ENCODE measurements at places on chromosomes 11 and 22.

DNA sequence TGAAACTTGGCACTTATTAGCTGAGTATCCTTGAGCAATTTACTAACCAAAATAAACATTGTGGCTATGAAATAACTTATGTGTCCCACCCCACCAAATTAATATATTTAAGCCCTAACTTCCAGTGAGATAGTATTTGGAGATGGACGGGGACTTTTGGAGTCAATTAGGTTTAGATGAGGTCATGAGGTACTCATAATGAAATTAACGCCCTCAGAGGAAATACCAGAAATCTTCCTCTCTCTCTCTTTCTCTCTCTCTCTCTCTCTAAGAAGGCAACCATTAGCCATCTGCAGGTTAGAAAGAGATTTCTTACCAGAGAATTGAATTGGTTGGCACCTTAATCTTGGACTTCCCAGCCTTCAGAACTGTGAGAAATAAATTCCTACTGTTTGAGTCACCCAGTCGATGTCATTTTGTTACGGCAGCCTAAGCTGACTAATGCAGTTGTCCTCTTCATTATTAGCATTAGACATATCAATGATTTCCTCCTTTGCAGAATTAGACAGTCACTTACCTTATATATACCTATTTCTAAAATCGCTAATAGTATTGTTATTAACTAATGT is 1284.0 kb downstream of the FAM181B start:
- H3K27ac ChIP-seq: no peak overlapping the region
- H3K36me3 ChIP-seq: no peaks in the 10 kb centered on the region
- H3K27me3 ChIP-seq: no peaks in the 10 kb centered on the region
- DNase-seq: no peak
- no peaks in the 10 kb centered on the region for H3K4me1 ChIP-seq
- no peak overlapping the region for H3K4me3 ChIP-seq

GRCh38 chr11:71568704-71569349 is 3.5 kb downstream of the KRTAP5-10 start:
- H3K27ac ChIP-seq: no peak overlapping the region
- H3K36me3 ChIP-seq: no peaks in the 10 kb centered on the region
- peaks cover 91% of the 10 kb centered on the region for H3K27me3 ChIP-seq
- H3K4me3 ChIP-seq: no peak overlapping the region
- peaks cover 8% of the 10 kb centered on the region for H3K4me1 ChIP-seq
- DNase-seq: no peak

GRCh38 chr11:104705490-104706190 is 192.6 kb downstream of the CASP12 start:
- no peaks in the 10 kb centered on the region for H3K27me3 ChIP-seq
- peak overlapping the region; percentile 55 for H3K27ac ChIP-seq
- no peaks in the 10 kb centered on the region for H3K36me3 ChIP-seq

DNA sequence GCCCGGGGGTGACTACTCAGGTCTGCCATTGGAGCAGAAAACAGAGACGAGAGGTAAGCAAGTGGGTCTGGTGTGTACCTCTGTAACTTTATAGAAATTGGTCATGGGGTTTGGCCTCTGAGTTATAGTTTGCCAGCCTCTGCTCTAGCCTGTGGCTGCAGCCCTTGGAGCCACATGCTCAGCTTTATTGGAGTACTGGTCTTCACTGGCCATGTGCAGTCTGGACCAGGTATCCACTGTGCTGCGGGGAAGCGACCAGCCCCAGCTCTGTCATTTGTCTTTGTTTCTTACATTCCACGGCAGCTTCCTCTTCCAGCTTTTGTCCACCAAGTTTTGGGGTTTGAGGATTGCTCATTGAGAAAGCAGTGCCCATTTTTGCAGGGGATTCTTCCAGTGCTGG is 453.4 kb downstream of the TBC1D22A start:
- no peaks in the 10 kb centered on the region for H3K36me3 ChIP-seq
- H3K4me3 ChIP-seq: no peak overlapping the region
- H3K4me1 ChIP-seq: no peaks in the 10 kb centered on the region

DNA sequence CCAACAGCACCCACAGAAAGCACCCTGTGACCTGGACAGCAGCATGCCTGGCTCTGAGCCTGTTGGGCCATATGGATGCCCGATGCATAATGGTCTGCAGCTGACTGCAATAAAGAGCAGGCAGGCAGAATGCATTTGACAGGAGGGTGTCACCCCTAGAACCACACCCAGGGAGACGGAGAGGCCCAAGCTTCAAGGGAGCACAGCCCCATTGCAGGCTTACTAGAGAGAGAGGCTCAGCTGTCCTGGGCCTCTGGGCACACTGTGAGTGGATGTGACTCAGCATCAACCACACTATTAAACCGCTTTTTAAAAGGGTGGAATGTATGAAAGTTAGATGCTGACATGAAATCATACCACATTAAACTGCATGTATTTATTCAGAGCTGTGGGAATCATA is 365.3 kb downstream of the CTTN start:
- DNase-seq: no peak
- peaks cover 17% of the 10 kb centered on the region for H3K36me3 ChIP-seq
- peaks cover 12% of the 10 kb centered on the region for H3K4me1 ChIP-seq
- no peak overlapping the region for H3K4me3 ChIP-seq
- no peaks in the 10 kb centered on the region for H3K27me3 ChIP-seq

DNA sequence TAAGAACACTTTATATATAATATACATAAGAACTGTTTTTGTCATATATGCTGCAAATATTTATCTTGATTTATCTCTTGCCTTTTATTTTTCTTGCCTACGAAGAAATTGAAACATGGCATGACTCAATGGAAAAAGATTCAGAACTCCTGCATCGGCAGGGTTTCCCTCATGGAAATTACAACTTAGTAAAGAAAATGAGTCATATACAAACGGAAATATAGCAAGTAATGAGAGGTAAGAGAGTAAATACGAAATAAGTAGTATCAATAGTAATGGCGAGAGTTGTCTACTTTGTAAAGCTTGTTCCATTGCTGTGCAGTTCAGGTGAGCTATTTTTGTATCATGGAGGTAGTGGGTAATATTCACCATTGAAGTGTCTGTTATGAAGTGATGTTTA is 350.4 kb downstream of the DDX10 start:
- H3K36me3 ChIP-seq: no peaks in the 10 kb centered on the region
- DNase-seq: no peak
- no peaks in the 10 kb centered on the region for H3K4me1 ChIP-seq
- no peak overlapping the region for H3K4me3 ChIP-seq

GRCh38 chr11:116224154-116224888 is 548.5 kb downstream of the BUD13 start:
- H3K4me3 ChIP-seq: no peak overlapping the region
- DNase-seq: peak; percentile 44
- no peak overlapping the region for H3K27ac ChIP-seq
- peaks cover 68% of the 10 kb centered on the region for H3K27me3 ChIP-seq

DNA sequence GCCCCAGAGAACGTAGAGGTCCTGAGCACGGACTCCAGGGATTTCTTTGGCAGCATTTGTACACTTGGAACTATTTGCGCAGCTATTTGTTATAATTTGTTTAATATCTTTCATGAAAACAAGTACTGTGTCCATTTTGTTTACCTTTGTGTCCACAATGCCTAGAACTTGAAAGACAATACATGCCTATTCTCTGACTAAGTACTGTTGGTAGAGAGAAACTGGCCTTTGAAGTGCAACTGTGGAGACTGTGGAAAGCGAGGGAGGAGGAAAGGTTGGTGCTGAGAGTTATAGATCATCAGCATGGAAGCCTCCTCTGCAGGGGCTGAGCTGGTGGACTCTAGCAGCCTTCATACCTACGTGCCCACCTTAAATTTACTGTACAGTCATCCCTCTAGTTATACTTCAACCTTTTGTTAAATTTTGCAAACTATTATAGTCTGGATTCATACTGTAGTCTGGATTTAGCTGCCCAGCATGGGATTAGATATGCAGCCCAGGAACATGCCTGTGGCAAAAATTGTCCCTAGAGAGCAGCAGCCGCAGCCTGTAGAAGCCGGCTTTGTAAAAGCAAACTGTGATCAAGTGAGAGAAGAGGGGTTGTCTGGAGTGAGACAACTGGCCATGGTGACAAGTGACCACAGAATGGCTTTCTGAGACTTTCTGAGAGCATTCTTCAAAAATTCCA is 24.2 kb upstream of the YAP1 start:
- H3K4me1 ChIP-seq: no peaks in the 10 kb centered on the region
- no peak for DNase-seq
- no peaks in the 10 kb centered on the region for H3K27me3 ChIP-seq
- H3K27ac ChIP-seq: no peak overlapping the region

GRCh38 chr11:45354976-45355705 is 69.0 kb upstream of the SYT13 start:
- no peaks in the 10 kb centered on the region for H3K4me1 ChIP-seq
- H3K27ac ChIP-seq: no peak overlapping the region
- H3K36me3 ChIP-seq: no peaks in the 10 kb centered on the region
- peak overlapping the region; percentile 5 for H3K4me3 ChIP-seq

DNA sequence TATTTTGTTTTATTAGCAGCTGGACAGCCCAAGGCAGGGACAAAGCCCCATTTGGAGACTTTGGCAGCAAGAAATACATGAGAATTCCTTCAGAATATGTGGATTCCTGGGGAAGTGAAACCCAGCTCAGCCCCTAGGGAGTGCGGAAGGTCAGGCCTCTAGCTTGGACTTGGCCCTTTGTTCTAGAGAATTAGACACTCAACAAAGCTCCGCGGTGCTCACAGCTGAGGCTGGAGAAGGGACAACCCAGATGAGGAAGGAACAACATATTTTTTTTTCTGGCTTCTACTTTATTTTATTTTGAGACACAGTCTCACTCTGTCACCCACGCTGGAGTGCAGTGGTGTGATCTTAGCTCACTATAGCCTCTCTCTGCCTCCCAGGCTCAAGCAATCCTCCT is 44.7 kb upstream of the SEPTIN5 start:
- no peaks in the 10 kb centered on the region for H3K4me1 ChIP-seq
- no peaks in the 10 kb centered on the region for H3K36me3 ChIP-seq
- H3K27ac ChIP-seq: no peak overlapping the region
- no peak overlapping the region for H3K4me3 ChIP-seq
- no peak for DNase-seq
- peaks cover 69% of the 10 kb centered on the region for H3K27me3 ChIP-seq

GRCh38 chr11:123517559-123518364 is 87.7 kb downstream of the GRAMD1B start:
- no peaks in the 10 kb centered on the region for H3K36me3 ChIP-seq
- no peaks in the 10 kb centered on the region for H3K4me1 ChIP-seq
- peaks cover 66% of the 10 kb centered on the region for H3K27me3 ChIP-seq
- H3K4me3 ChIP-seq: no peak overlapping the region

GRCh38 chr11:129787532-129788155 is 28.0 kb upstream of the TMEM45B start:
- H3K4me3 ChIP-seq: no peak overlapping the region
- H3K27me3 ChIP-seq: no peaks in the 10 kb centered on the region
- no peak overlapping the region for H3K27ac ChIP-seq
- no peaks in the 10 kb centered on the region for H3K36me3 ChIP-seq
- DNase-seq: no peak

DNA sequence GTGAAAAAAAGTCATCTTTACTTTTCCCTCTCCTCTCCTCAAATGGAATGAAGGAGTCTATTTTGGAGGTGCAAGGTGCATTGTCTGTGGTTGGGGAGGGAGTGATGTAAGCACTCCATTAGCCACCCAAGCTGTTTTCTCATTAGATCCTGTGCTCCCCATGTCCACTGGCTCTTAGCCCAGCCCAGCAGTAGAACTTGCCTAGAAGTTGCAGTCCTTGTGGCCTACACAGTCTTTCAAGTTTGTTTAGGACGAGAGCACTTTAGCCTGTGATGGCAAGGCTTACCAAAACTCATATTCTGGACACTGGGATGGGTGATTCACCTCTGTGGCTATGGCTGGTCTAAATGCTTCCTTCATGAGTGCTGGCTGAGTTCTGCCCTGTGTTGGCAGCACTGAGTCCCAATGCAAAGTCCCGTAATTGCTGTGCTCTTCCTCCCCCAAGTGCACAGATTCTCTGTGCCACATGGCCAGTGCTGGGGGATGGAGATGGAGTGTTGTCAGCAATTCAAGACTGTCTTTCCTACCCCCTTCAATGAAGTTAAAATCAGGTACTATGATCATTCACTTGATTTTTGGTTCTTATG is 15.8 kb downstream of the SLC22A25 start:
- H3K36me3 ChIP-seq: no peaks in the 10 kb centered on the region
- no peak overlapping the region for H3K27ac ChIP-seq
- no peaks in the 10 kb centered on the region for H3K4me1 ChIP-seq
- no peak for DNase-seq
- H3K4me3 ChIP-seq: no peak overlapping the region

DNA sequence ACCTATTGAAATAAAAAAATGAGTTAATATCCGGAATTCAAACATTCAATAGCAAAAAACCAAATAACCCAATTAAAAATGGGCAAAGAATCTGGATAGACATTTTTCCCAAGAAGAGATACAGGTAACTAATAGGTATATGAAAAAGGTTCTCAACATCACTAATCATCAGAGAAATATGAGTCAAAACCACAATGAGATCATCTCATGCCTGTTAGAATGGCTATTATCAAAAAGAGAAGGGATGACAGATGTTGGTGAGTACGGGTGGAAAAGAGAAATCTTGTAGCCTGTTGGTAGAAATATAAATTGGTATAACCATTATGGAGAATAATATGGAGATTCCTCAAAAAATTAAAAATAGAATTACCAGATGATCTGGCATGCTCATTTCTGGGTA is 26.9 kb upstream of the OR6M1 start:
- H3K4me1 ChIP-seq: no peaks in the 10 kb centered on the region
- no peaks in the 10 kb centered on the region for H3K27me3 ChIP-seq
- H3K4me3 ChIP-seq: no peak overlapping the region
- DNase-seq: no peak
- no peaks in the 10 kb centered on the region for H3K36me3 ChIP-seq
- no peak overlapping the region for H3K27ac ChIP-seq

GRCh38 chr11:120210626-120211521 is at the start of gene OAF:
Gene OAF, plus strand, starts transcription at chr11:120211032. Its CDS starts 248 bp downstream, at chr11:120211280.
- peaks cover 19% of the 10 kb centered on the region for H3K4me1 ChIP-seq
- peaks cover 17% of the 10 kb centered on the region for H3K36me3 ChIP-seq
- H3K4me3 ChIP-seq: peak within 1 kb of the TSS; percentile 83

DNA sequence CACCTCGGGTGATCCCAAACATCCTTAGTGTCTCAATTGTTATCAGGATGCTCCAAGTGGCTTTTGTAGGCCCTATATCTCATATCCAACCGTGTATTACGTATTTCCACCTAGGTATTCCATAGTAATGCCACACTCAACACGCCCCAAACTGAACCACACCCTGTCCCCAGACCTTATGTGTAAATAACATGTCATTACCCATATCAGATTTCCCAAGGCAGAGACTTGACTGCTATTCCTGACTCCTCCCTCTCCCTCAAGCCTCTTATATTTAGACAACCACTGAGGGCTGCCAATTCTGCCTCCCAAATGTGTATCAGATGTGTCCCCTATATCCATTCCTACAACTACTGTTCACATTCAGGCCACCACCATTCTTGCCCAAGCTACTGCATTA is 132.8 kb upstream of the NCAM1 start:
- no peak overlapping the region for H3K4me3 ChIP-seq
- peaks cover 11% of the 10 kb centered on the region for H3K4me1 ChIP-seq
- peaks cover 42% of the 10 kb centered on the region for H3K27me3 ChIP-seq

DNA sequence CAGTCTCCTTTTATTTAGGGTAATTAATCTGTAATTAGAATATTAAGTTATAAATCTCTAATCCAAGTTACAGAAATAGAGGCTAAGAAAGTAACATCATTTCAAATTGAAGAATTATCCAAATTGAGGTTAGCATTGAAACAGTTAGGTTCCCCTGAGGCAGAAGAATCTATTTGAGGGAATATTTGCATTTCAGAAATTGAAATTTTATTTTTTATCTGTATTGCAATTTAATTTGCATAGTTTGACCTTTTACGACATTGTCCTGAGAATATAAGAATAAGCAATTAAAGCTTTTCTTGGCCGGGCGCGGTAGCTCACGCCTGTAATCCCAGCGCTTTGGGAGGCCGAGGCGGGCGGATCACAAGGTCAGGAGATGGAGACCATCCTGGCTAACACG is 27.6 kb downstream of the DDIAS start:
- H3K27ac ChIP-seq: no peak overlapping the region
- no peaks in the 10 kb centered on the region for H3K36me3 ChIP-seq
- no peaks in the 10 kb centered on the region for H3K27me3 ChIP-seq
- DNase-seq: no peak
- H3K4me1 ChIP-seq: no peaks in the 10 kb centered on the region
- H3K4me3 ChIP-seq: no peak overlapping the region
